Trophoblast cell (in vitro differentiated cells and primary cell): ENCODE measurements at places on chromosomes 6 and 20.
A peak's percentile ranks its signal among the peaks of the same experiment; 100 is the strongest.

- peak; percentile 95 for DNase-seq
Observed at GRCh38 chr6:89950879-89951391, 56.7 kb downstream of the GJA10 start.

DNA sequence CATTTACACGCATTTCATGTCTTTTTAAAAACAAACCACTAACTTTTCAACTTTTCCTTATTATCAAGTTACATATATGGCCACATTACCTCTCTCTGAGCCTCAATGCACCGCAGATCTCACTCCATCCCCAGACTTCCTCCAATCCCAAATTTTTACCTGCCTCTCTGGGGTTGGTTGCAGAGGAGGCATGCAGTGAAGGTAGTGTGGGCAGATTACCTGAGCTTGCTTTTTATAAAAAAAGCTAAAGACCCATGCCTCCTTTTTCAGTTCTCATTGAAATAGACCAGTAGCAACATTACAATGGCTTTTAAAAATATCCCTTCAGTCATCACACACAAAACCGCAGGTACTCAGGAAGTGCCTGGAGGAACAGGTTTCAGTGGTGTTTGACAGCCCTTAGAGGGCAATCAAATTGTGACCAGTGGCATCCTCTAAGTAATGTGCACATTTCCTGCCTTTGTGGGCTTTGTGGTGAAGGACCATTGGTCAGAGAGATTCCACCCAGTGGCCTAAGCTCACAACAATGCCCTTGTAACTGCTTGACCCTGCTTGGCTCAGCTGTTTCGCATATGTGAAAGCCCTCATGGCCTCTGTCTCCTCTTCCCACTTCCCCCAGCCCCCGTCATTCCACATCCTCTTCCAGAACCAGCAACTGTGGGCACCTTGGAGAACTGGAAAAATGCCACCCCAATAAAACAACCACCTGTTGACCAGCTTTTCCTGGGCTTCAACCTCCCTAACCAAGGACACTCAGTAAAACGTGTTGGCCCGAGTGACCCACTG is 30.2 kb upstream of the IL17A start:
- peak; percentile 37 for DNase-seq

DNA sequence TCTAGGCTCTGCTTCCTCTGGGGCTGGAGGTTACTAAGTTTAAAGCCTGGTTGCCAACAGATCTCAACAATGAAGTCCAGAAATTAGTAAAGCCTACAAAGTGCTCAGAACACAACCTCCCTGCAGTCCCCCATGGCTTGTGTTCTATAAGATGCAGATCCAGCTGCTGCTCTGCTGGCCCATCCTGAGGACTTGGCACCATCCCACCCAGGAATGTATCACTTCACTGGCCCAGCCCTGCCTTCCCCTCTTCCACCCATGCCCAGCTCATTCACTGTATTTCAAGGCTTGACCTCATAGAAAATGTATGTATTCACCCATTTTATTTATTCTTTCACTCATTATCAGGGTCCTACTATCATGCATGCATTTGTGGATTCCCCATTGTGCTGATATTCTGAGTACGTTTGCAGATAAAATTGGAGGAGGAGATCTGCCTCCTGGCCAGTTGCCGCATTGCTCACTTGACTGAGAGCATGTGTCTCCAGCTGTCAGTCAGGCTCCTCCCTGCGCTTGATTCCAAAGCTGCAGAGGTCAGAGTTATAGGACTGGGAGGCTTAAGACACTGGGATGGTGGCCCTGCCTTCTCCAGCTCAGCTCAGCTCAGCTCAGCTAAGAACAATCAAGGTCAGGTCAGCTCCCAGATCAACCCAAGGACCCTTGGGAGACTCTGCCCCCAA is 104.8 kb downstream of the MAFB start:
- DNase-seq, result no peak

GRCh38 chr6:125048274-125048673 is 86.0 kb downstream of the RNF217 start:
- DNase-seq, result no peak

- no peak for DNase-seq
Observed at GRCh38 chr6:105321207-105321606, 81.7 kb downstream of the PREP start.

- DNase-seq, result no peak
Observed at GRCh38 chr6:33841070-33841469, 37.3 kb upstream of the MLN start.

DNA sequence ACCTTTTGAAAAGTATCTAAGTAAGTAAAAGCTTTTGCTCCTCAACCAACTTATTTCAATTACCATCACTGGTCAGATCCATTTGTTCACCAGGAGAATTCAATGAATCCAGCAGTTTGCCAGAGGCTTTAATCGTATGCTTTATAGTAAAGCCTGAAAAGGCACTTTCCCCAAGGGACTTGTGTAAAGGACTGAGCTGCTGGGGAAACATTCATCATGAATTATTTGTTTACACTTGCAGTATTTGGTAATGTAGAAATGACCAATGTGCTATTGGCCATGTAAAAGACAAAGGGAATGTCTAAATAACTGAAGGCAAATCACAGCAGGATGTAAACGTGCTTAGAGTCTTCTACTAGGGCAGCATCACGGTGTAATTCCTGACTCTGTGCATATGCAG is 471.4 kb downstream of the ADGRB3 start:
- DNase-seq, result no peak

DNA sequence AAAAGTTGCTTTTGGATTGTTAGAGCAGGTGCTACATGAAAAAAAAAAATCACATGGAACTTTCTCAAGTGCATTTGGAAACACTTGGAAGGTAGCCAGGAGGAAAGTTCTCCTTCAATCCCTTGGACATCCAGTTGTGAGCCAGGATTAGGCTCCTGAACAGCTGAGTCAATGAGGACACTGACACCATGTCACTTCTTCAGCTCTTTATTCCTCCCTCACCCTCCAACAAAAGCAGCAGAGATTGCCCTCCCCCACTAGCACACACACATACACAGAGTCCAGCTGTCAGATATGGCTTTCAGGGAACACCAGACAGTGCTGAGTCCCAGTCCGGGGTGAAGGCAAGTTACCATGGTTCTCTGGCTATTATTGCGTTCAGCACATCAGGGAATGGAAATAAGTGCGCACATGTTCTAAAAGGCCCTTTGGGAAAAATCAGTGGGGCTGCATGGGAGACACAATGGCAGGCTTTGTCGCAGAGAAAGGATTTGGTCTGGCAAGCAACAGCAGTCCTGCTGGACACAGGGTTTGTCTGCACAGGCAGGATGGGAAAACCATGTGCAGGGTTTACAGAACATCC is 124.7 kb upstream of the MARCKS start:
- no peak for DNase-seq

DNA sequence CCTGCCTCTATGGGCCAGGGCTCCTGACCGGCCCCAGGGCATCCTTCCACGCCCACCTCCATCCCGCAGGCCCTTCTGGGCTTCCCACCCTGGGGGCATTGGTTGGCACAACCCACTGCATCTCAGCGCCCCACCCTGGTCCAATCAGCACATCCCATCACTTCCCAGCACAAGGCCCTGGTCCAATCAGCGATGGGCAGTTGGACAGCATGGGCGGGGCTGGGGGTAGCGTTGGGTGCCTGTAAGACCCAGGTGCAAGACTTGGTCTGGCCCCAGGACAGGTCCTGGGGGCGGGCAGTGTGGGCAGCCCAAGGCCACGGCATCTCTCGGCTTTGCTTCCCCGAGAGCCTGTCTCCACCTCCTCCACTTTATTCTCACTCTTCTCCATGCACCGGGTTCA is 298.5 kb downstream of the BMP7 start:
- DNase-seq, result no peak

DNA sequence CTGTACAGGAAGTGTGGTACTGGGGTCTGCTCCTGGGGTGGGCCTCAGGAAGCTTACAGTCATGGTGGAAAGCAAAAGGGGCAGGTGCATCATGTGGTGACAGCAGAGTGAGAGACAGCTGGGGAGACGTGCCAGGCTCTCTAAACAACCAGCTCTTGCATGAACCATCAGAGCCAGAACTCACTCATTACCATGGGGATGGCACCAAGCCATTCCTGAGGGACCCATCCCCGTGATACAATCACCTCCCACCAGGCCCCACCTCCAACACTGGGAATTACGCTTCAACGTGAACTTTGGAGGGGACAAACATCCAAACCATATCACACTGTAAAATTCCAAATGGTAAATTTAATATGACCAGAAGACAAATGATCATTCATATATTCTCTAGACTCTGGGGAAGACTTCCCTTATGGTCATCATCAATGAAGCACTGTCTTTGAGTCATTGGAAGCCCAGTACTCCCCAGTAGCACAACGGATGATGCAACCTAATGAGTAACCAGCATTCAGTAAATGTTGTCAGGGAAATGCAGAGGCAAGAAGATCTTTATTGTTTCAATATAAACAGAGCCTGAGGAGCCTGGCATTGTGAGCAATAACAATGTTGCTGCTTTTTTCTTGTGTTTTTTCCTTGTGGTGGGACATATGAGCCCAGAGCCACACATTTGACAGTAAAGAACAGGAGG is 48.2 kb upstream of the RALY start:
- no peak for DNase-seq

DNA sequence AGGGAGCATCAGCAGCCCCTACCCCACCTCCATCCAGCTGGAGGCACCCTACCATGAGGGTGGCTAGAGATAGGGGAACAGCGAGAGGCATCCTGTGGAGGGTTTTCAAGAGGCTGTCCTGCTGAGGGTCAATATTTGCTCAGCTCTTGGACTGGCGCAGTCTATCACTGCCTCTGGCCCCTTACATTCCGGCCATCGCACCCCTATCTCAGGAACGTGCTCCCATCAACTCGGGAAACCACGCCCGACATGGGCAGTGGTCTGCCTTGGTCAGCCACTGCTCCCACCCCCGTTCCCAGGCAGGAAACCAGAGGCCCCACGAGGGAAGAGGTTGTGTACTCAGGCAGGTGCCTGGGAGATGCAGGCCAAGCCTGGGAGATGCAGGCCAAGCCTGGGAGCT is 57.9 kb downstream of the VEGFA start:
- no peak for DNase-seq

- no peak for DNase-seq
Observed at GRCh38 chr20:50590348-50590664, 80.1 kb downstream of the PTPN1 start.

- no peak for DNase-seq
Observed at GRCh38 chr6:36657271-36657670, 21.2 kb upstream of the CDKN1A start.

GRCh38 chr20:9330151-9330550 is 184.2 kb upstream of the LAMP5 start:
- no peak for DNase-seq

DNA sequence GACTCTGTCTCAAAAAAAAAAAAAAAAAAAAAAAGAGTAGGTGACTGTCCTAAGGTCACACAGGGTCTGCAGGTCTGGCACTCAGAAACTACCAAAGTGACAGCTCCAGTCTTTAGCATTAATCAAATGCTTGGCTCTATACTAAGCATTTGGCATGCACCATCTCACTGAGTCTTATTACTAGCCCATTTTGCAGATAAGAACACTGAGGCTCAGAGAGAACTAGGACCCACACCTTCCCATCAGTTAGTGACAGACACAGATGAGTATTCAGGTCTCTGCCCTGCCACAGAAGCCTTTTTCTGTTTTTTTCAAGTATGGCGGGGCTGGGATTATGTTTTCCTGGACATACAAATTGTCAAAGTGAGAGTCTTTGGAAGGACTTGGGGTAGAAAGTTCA is 23.1 kb upstream of the VSTM2L start:
- no peak for DNase-seq

DNA sequence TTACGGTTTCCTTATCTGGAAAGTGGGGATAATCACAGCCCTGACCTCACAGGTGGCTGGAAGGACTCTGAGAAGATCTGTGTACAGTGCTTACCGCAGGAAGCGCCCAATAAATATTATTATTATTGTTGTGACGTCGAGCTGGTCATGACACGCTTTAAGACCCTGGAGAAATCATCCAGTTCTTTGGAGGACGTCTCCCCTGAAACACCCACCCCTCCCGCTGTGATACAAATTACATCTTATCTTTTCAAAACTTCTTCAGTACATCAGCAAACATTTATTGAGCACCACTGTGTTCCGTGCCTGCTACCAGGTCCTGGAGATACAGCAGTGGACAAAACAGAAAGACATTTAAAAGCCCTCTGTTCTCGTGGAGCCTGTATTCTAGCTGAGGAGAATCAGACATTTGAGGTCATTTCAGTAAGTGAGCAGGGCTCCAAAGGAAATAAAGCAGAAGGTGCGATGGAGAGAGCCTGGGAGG is 118.7 kb downstream of the CEBPB start:
- DNase-seq, result no peak

GRCh38 chr20:40197691-40198090 is 491.3 kb downstream of the MAFB start:
- DNase-seq, result no peak

DNA sequence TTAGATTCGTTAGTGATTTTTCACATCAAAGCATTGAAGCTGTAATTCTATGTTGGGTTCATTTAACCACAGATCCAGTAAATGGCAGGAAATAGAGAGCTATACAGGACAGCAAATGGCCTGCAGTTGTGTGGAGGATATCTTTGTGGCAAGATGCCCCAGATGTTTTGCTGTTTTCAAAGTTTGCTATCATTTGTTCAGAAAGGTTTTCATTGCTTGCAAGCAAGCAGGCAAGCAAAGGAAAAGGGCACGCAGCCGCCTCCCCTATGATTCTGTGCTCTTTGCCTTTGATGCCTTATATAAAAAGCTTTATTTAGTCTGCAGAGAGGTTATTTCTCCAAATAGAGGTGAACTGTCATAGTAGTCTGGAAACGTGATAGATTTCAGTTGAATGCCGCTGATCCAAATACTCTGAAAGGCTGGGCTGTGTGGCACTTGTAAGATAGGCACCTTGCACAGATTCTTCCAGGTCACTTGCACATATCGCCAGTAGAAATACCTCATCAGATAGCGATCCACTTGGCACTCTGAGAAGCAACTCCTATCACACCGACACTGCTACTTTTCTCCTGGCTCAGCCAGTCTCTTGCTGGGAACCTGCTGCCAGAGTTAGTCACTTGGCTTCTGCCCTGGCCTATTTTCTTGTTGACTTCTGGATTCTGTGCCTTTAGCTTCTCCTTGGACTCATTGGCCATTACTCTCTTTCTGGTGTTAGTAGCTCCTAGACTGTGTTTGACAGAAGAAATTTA is 66.4 kb downstream of the UTRN start:
- DNase-seq, result no peak
